ENCODE measurements at places on chromosomes 7 and 10.

- DNase-seq: no peak
These were observed 497.5 kb upstream of the KLF6 start for GRCh38 chr10:4282496-4282895.

- DNase-seq: peak; percentile 56
These were observed 621 bp downstream of the P4HA1 start for GRCh38 chr10:73096041-73096448.

GRCh38 chr10:78335371-78335690 is 301.7 kb downstream of the RPS24 start:
- DNase-seq: no peak

GRCh38 chr7:114710499-114710898 is 211.4 kb upstream of the MDFIC start:
- no peak for DNase-seq

- no peak for DNase-seq
These were observed 973.5 kb downstream of the ANKRD7 start for GRCh38 chr7:119197877-119198527.

DNA sequence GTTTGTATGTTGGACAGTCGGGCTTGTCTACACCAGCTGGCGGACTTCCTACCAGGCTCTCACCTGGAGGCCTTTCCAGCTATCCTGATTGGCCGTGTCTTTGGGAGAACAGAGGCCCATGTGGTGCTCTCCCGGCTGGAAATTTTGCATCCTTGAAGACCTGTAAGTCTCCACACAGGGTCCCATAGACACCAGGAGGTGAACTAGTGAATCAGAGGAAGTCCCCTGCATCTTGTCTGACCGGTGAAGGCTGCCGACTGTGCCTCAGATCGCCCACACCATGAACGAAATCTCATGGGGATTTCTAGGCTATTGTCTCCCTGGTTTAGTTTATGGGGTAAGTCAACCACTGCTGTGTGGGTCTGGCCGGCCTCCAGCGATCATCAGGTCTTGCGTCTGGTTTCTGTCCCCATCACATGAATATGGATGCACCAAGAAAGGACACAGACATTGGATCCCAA is 108.4 kb upstream of the LYZL2 start:
- DNase-seq: no peak

GRCh38 chr7:139589474-139589873 is 66.0 kb downstream of the CLEC2L start:
- no peak for DNase-seq

DNA sequence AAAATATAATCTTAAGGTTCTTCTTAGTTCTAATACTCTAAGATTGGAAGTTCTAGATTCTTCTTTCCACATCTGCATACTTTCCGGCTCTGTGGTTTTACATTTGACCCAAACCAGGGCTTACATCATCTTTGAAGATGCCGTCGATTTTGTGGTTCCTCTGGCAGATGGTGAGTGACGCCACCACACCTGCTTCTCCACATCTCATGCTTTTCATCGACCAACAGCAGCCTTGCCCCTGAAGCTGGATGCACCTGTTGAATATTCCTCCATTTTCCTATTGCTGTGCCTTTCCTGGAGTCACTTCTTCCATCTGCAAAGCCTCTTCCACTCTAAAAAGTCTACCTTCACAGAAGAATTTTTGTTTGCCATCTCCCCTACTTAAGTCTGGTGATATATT is 121.3 kb downstream of the PRKCQ start:
- no peak for DNase-seq

- DNase-seq: no peak
These were observed 21.7 kb upstream of the GALNTL5 start for GRCh38 chr7:151934584-151934983.

DNA sequence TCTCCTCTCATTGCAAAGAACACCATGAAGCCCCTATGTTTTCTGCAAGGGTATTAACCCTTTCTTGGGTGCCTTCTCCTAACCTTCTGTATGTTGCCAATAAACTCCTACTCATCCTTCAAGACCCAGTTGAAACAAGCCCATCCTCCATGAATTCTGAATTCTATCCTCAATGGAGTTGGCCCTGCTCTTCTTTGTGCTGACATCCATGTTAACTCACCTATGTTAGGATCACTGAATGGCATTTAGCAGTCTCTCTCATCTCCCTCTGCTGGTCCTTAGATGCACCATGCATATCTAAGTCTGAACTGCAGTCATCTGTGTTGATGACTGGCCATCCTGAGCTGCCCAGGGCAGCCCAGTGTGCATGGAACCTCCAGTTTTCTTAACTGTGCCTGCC is 129.8 kb downstream of the BUB3 start:
- DNase-seq: no peak

GRCh38 chr10:111875725-111876124 is 307.8 kb downstream of the GPAM start:
- DNase-seq: no peak

GRCh38 chr7:50349963-50350944 is 45.7 kb downstream of the IKZF1 start:
- peak; percentile 59 for DNase-seq

DNA sequence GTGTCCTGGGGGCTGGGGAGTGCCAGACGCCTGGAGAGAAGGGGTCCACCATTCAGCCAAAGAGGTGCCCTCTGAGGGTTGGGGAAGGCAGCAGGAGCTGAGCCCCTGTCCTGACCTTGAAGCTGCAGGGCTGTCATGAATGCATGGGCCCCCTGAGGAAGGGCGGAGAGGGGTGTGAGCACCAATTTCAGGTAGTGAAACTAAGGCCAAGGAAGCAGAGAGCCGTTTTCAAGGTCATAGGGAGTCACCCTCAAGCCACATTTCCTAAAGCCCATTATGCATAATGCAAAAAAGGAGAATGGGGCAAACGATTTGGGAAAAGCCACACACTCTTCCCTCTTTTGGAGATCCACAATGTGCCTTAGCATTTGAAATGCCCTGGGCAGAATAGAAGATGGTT is 37.2 kb downstream of the FIGNL1 start:
- DNase-seq: no peak

GRCh38 chr10:20955355-20955893 is 58.3 kb upstream of the NEBL start:
- no peak for DNase-seq

- DNase-seq: no peak
These were observed 85.2 kb upstream of the CACNA2D1 start for GRCh38 chr7:82528577-82529310.

DNA sequence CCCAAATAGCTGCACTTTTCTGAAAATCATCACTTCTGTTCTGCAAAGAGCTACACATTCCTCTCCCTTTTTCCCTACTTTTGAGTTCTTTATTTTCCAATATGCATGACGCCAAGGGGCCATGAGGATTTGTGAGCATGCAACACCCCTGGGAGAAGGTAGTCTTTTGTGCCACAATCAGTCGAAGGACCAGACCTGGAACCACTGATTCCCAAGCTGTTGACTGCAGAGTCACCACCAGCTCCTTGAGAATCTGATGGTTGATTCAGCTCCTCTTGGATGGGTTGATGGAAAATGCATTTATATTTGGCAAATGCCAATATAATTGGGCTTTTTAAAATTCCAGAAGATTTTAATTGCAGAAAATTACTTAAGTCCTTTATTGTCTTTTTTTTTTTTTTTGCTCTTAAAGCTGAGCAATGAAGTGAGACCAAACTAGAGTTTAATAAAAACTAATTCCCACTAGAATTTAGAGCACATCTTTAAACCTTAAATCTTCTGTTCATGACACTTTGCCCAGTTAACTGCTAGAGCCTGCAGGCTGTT is 554.1 kb downstream of the TNS3 start:
- DNase-seq: no peak

GRCh38 chr7:1733206-1733907 is 63.3 kb downstream of the ELFN1 start:
- no peak for DNase-seq

GRCh38 chr10:14120812-14121211 is 209.9 kb downstream of the FRMD4A start:
- no peak for DNase-seq

GRCh38 chr7:150412016-150412415 is 32.9 kb downstream of the ZNF775 start:
- no peak for DNase-seq

DNA sequence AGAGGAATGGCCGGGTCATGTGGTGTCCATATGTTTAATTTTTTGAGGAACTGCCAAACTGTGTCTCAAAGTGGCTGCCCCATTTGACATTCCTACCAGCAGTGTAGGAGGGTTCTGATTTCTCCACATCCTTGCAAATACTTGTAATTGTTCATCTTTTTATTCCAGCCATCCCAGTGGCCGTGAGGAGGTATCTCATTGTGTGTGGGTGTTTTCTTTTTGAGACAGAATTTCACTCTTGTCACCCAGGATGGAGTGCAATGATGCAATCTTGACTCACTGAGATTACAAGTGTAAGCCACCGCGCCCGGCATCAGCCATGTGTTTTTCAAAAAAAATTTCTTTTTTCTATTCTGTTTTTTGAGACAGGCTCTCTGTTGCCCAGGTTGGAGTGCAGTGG is 38.7 kb upstream of the DLG5 start:
- no peak for DNase-seq

- no peak for DNase-seq
These were observed 97.9 kb downstream of the NKX6-2 start for GRCh38 chr10:132687893-132688579.

- no peak for DNase-seq
These were observed 88.9 kb upstream of the LRRC4 start for GRCh38 chr7:128120116-128120515.

DNA sequence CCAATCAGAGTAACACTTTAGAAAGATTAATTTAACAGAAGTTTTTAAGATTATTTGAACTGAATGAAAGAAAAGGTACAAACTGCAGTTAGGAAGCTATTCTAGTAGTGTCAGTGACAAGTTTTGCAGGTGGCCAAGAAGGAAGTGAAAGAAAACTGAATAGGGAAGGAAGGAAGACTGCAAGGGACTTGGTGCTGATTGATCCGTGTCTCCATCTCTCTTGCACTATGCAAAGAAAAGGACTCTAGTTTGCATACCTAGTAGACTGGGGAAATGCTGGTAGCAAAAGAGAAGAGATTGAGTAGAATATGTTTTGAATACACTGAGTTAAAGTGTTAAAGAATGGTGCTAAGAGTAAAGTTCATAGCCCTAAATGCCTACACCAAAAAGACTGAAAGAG is 33.0 kb downstream of the OR6V1 start:
- DNase-seq: no peak

GRCh38 chr7:135259702-135260101 is 26.1 kb downstream of the STRA8 start:
- no peak for DNase-seq

DNA sequence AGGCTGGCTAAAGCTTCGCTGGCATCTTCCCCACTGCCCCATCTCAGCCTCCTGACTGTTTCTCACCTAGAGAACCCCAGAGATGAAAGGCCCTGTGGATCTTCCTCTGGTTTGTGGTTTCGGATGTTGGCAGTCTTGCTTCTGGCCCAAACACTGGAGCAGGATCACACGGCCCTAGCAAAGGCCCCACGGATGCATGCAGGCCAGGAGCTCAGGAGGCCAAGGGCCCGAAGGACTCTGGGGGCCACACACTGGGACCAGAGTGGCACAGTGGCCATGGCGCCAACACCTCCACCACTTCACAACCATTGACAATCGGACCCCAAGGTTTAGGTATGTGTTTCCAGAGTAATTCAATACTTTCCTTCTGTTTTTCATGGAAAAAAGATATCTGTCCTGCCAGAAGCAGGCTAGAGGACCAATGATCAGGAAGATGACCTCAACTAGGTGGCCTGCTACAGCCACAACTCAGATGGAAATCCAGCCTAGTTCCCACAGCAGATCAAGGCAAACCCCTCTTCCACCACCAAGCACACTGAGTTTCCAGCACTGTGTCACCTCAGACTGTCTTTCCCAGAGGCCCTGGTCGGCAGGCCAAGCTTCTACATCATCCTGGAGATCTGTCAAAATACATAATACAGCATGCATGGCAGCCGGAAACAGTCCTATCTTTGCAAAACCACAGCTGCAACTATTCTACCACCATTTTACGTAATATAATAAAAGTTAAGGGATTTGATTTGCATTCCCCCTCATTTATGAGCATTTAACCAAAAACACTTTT is 53.0 kb downstream of the CTBP2 start:
- DNase-seq: no peak

GRCh38 chr7:22001345-22002004 is 55.8 kb upstream of the CDCA7L start:
- DNase-seq: no peak

GRCh38 chr7:77537778-77538280 is 734 bp downstream of the PTPN12 start:
- no peak for DNase-seq

GRCh38 chr10:34473174-34474008 is 341.7 kb downstream of the PARD3 start:
- DNase-seq: no peak

DNA sequence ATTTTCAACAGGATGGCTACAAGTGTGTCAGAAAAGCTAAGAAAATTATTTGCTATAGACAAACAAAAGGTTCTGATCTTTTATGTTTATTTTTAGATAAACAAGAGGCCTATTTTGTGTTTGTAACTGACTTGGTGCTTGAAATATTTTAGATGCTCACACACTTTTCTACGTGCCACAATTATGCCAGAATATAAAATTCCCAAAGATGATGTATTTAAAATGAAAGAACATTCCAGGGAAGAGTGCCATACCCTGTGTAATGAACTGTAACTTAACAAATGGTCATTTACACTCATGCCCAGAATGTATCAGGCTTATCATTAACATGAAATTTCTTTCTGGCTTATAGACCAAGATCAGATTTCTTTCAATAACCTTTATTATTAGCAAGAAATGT is 144.9 kb upstream of the MTPN start:
- no peak for DNase-seq

DNA sequence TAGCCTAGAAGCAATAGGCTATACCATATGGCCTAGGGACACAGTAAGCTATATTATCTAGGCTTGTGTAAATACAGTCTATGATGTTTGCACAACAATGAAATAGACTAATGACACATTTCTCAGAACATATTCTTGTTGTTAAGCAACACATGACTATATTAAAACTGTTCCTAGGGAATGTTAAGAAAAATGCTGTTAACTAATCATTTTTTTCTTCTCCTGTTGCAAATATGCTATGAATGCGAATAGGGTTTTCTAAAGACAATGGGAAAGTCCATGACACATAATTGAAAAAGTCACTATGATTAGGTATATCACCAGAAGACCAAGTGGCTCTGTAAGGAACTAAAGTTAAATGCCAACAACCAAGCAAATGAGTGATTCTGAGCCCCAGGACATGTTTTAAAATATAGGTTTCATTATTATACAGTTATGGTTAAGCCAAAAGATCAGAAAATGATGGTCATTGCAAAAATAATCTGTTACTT is 454.0 kb upstream of the SORCS1 start:
- no peak for DNase-seq

DNA sequence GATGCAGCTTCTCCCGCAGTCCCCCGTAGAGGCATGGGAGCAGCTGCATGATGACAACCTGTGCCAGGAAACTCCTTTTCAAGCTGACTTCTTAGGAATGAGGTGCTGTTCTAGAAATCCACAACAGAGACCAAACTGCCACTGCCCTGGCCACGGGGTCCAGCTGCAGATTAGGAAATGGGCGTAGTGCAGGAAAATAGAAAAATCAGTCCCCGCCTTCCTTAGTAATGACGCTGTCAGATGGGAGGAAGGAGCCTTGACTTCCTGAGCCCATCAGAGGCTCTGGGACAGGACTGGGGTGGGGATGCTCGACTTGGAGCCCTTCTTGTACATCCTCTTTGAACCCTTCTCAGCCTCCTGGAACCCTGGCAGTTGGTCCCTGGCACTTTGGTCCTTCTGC is 227.8 kb upstream of the GRB10 start:
- DNase-seq: no peak

- DNase-seq: no peak
These were observed 35.3 kb upstream of the HIBADH start for GRCh38 chr7:27697861-27698430.
